ENCODE measurements at places on chromosomes 4 and X.

- no peak for DNase-seq
Measured at GRCh38 chr4:24594887-24595286, 10.5 kb upstream of the DHX15 start.

DNA sequence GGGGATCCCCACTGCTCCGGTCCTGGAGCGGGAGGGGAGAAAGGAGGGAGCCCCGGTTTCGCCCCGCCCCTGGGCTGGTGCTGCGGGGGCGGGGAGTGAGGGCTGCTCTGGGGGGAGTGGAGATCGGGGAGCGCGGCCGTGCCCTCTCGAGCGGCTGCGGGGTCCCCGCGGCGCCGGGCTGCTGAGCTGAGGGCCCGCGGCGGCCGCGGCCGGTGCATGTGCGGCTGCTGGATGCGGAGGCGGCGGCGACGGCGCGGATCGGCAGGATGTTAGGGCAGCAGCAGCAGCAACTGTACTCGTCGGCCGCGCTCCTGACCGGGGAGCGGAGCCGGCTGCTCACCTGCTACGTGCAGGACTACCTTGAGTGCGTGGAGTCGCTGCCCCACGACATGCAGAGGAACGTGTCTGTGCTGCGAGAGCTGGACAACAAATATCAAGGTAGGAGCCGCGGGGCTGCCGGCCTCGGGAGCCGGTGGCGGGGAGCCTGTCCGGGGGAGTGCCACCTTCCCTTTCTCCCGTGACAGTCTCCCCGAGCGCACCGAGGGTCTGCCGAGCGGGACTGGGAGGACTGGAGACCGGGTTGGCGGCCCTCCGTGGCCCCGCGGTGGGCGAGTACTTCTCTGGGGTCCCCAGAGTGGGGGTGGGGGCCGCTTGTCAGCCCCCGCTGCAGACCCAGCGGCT, at the start of gene ING2:
TSS of gene ING2 (plus strand) at position 129 of the 681 bp plus-strand sequence. CDS start at position 267, 138 bp downstream.
- no peak for DNase-seq

- DNase-seq, result peak; percentile 18
Measured at GRCh38 chr4:72909461-72909860, 160.1 kb downstream of the COX18 start.

- no peak for DNase-seq
Measured at GRCh38 chrX:11137543-11138139, 26.5 kb downstream of the HCCS start.

DNA sequence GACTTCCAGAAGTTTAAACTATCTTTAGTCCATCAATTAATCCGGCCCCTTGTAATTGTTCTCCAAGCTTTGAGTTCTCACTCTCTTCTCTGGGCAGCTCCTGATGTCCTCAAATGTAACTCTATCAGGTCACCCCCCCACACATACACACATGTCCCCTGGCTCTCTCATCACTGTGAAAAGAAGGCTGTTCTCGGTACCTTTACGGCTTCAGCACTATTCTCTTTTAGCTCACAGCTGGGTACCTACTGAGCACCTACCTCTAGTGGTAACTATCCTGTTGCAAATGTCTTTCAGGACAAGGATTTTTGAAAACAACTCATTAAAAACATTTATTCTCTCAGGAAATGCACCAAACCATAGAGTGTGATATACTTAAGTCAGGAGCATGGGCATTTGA, 115.4 kb downstream of the IQCM start:
- DNase-seq, result no peak

GRCh38 chr4:37648084-37648817, 37.9 kb downstream of the RELL1 start:
- no peak for DNase-seq

DNA sequence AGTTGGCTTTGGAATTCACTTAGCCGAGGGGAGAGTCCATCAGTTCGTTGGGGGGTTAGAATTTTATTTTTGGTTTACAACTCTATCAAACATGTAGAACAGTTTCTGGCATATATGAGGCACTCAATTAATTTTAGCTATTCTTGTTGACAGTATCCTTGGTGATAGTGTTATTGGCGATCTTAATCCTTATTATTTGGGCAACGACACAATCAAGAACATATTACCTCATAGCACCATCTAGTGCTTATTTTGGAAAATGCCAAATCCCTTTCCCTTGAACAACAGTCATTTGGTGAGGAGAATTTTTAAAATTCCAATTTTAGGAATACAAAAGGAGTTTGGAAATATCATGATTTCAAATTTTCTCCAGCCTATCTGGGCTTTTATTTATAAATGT, 17.9 kb upstream of the PGRMC1 start:
- no peak for DNase-seq

DNA sequence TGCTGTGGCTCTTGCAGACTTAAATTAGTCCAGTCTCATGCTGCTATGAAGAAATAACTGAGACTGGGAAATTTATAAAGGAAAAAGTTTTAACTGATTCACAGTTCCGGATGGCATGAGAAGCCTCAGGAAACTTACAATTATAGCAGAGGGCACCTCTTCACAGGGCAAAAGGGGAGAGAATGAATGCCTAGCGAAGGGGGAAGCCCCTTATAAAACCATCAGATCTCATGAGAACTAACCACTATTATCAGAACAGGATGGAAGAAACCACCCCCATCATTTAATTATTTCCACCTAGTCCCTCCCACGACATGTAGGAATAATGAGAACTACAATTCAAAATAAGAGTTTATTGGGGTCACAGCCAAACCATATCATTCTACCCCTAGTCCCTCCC, 91.4 kb downstream of the GPR174 start:
- DNase-seq, result no peak

- DNase-seq, result no peak
Measured at GRCh38 chr4:159543831-159544230, 441.0 kb downstream of the RAPGEF2 start.

GRCh38 chr4:66475596-66475995, 805.3 kb upstream of the EPHA5 start:
- no peak for DNase-seq

DNA sequence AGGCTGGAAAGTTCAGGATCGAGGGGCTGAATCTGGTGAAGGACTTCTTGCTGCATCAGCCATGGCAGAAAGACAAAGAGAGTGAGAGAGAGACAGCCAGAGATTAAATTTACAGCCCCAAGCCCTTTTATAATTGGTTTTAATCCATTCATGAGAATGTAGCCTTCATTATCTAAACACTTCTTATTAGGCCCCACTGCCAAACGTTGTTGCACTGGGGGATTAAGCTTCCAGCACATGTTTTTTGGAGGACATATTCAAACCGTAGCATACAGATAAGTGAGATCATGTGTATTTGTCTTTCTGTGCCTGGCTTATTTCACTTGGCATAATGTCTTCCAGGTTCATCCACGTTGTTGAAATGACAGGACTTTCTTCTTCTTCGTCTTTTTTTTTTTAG, 524.7 kb downstream of the SPRY1 start:
- no peak for DNase-seq

GRCh38 chr4:180512801-180513475, 1730.3 kb upstream of the TENM3 start:
- DNase-seq, result no peak

DNA sequence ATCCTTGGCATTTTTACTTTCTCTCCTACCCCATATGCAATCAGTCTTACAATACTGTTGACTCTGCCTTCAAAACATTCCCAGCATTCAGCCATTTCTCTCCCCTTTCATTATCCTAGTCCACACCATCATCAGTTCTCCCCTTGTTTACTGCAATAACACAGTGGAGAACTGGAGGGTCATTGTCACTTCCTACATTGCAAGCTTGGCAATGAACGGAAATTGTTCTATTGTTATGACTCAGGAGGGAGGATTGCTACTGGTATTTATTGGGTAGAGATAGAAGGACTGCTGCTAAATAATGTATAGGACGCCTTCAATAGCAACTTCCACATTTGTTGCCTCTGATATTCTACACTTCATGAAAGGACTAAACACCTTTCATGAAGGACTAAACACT, 231.8 kb downstream of the BANK1 start:
- DNase-seq, result no peak

DNA sequence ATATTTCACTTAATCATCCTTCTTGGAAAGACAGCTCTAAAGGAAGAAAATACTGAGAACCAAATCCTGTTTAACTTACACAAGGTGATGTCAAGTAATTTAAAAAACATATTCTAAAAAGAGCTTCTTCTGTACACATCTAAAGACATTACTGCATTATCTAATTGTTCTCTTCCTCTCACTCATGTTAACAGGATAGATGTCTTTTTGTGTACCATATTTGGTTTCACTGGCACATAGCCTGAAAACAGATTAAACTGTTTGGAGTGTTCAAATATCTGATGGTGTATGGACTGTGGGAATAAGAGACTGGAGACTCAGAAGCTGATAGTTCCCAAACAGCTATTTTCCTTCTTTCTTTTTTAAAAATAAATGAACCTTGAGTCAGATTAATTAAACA, 213.3 kb upstream of the MAB21L2 start:
- no peak for DNase-seq

DNA sequence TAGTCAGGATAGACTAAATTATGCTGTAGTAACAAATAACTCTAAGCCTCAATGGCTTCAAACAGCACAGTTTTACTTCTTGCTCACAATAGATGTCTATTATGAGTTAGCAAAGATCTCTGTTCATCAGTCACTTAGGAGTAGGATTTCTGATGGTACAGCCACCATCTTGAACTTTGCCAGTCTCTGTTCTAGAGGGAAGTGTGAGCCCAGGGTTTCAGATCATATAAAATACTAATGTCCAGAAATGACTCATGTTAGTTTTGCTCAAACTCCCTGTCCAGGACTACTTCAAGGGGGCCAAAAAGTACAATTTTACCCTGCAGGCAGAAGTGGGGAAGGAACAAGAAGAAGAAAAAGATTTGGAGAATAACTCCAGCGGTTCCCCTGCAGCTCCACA, 77.1 kb upstream of the LSM6 start:
- DNase-seq, result no peak

DNA sequence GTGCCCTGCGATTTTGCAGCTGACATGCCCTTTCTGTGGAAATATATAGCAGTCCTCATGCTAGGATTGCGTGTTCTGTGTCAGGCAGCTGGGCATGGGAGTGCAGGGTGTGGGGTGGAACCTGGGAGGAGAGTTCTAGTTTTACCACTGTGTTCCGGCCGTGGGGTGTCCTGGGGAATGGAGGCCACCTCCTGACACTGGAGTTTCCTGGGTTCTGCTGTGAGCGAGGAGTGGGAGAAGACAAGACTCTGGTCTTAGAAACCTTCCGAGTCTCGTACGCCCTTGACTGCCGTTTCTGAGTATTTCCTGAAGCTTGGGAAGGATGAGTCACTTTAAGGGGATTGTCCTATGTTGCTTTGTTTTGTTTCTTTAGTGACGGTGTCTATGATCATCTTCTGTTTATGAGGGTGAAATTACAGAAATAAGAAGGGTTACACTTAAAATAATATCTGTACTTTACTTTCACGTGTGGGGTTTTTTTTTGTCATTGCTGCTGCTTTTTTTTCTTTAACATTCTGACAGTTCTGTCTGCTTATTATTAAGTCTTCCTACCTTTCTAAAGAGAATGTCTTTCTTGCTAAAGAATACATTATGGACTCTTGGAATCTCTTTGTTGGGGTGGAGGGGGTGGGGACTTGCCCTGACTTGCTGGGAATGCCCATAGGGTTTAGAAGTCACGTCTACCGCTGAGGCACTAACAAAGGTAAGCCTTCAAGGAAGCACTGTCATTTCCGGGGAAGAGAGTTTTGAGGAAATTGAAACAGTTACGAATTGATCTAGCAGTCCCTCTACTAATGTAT, 19.1 kb downstream of the CD99 start:
- no peak for DNase-seq

DNA sequence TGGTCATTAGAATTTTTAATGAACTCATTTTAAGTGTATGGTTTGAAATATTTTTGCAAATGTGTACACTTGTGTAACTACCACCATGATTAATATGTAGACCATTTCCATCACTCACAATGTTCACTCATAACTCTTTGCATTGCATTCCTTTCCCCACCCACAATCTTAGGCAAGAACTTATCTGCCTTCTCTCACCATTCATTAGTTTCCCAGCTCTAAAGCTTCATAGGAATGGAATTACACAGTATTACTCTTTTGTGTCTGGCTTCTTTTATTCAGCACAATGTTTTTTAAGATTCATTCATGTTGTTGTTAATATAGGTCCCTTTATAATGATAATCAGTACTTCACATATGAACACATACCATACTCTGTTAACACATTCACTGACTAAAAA, 106.1 kb downstream of the ARAP2 start:
- DNase-seq, result no peak

GRCh38 chr4:48896845-48897244, 9.7 kb downstream of the OCIAD2 start:
- peak; percentile 66 for DNase-seq

- no peak for DNase-seq
Measured at GRCh38 chr4:122583906-122584305, 37.0 kb downstream of the IL21 start.

DNA sequence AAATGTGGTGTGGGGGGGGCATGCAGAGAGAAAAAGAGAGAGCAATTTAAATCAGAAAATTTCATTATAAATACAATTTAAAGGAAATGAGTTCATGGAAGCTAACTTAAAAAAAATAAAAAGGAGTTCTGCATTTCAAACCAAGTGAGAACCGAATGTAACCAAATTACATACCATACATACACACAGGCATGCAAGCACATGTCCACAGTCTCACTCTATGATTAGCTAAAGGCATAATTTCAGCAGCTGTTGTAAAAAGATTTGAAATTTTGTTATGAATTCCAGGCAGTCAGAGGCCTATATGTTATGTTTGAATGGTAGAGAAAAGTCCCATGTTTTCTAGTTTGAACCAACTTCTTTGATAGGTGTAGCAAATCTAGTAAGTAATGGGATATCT, 611.6 kb upstream of the ADGRL3 start:
- DNase-seq, result no peak

- no peak for DNase-seq
Measured at GRCh38 chr4:183170894-183171293, 71.8 kb downstream of the WWC2 start.

GRCh38 chr4:98573791-98574190, 84.6 kb downstream of the TSPAN5 start:
- DNase-seq, result no peak
